ENCODE measurements at places on chromosomes 13 and 19.

DNA sequence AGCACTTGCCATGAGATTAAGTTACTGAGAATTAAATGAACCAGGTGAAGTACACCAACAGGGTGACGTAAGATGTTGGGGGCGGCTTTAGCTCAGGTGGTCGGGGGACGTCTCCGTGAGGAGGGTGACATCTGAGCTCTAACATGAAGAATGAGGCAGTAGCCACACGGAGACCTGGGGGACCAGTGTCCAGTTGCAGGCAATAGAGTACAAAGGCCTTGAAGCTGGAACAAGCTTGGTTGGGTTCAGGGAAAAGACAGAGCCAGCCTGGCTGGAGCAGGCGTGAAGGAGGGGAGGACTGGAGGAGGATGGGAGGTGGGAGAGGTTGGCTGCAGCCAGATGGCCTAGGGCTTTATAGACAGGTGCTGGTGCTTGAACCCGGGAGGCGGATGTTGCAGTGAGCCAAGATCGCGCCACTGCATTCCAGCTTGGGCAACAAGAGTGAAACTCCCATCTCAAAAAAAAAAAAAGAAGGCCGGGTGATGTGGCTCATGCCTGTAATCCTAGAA, 1.6 kb downstream of the SPINT2 start:
- no peak for DNase-seq

- DNase-seq, result no peak
Observed at GRCh38 chr13:67328895-67329294, 98.8 kb upstream of the PCDH9 start.

DNA sequence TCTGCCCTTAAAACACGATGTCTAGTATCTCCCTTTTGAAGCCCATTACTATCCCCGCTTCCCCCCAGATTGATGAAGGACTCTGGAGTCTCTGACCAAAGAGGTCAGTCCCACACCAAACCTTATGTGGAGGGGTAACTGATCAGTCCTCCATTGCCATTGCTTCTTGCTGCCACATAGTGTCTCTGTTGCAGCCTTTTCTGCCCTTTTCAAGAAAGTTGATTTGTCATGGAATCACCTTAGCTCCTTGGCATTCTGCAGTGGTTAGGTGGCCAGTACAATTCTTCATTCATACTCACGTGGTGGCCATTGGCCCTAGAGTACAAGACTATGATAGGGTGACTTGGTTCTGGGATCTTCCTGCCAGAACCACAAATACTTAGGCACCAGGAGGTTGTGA, 8.4 kb upstream of the HTR2A start:
- DNase-seq, result no peak

DNA sequence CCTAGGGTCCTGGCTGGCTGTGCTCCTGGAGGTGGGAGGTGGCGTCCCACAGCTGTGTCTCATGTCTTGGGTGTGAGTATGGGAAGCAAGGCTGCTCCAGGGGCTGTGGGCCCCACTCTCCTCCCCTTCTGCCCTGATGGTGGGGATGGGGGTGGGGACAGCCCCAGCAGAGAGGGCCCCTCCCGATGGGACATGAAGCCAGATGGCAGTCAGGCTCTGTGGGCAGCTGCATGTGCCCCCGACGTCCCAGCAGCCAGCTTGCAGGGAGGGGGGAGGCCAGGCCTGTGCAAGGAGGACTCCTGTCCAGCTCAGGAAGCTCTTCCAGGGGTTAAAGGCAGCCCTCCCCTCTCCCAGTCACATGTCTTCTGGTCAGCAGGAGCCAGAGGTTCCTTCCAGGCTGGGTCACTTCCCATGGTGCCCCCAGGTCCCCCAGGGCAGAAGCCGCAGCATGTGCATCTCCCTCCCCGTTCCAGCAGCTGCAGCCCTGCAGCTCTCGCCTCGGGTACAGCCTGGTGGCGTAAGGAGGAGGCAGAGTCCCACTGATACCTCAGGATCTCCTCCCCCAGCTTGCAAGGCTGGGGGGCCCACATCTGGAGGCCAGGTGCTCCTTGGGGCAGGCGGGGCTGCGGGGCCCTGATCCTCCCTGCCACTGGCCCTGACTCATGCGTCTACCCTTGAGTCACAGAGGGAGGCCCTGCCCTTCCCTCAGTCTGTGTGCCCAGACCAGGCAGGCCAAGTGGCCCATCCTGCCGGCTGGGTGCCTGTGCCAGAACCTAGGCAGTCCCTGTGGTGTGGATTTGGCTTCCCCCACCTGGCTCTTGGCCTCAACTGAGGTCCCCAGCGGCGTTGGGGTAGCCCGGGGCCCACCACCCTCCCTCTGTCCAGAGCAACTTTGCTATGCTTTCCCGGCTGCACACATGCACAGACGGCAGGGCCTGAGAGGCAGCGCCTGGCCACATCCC, 13.0 kb downstream of the YIPF2 start:
- no peak for DNase-seq

DNA sequence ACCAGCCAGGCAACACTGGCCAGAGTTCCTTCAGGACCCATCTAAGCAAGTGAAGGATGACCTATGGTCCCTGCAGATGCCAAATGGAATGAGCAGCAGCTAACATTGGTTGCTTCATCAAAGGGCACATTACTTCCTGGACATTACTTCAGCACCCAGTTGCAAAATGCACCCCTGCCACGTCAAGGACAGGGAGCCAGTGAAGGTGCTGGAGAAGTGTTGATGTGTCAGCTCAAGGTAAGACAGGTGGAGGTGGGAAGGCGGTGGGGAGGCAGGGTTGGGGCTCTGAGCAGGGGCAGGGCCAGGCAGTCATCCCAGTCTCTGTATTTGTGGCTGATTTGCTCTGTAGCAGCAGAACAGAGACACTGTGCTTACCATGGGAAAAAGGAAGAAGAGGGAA, 14.6 kb downstream of the CSNK1A1L start:
- DNase-seq, result no peak

DNA sequence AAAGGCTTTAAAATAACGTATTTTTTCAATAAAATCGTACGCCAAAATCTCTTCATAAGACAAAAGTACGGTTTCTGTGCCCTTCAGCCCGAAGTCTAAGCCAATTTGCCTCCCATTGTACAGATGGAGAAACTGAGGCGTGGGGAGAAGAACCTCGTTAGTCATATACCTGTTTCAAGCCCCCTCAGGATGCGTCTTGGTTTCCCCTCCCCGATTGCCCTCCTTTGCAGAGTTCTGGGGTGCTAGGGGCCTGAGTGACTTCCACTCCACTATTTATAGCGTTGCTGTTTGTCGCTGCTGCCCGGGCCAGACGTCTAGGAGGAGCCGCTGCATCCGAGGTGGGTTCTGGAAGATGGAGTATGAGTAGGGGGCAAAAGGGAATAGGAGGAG, 2.3 kb upstream of the LTBP4 start:
- no peak for DNase-seq

GRCh38 chr19:55481148-55481793, 3.7 kb upstream of the NAT14 start:
- DNase-seq, result no peak

- no peak for DNase-seq
Observed at GRCh38 chr19:29006057-29006735, 206.8 kb downstream of the UQCRFS1 start.

DNA sequence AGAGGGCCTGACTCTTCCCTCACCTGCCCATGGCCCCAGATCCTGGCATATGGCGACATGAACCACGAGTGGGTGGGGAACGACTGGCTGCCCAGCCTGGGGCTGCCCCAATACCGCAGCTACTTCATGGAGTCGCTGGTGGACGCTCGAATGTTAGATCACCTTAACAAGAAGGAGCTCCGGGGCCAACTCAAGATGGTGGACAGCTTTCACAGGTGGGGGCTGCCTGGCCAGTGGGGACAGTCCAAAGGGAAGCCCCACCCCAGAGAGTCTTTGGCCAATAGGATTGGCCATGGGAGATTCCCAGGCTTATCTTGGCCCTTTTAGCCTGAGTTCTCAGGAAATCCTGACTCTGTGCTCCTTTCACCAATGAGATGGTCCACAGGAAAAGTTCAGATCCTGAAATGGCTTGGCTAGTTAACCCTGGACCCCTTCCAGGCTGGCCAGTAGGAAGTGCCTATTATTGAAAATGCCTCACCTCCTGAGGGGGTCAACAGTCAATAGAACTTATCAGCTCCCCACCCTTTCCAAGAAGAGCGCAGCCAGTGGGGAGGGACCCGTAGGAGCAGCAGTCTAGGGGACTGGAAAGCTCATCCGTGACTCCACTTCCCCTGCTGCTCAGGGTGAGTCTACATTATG, 7.0 kb downstream of the HRC start:
- no peak for DNase-seq

- DNase-seq, result no peak
Observed at GRCh38 chr19:41563854-41564514, 12.0 kb upstream of the CEACAM21 start.

- DNase-seq, result no peak
Observed at GRCh38 chr13:28410096-28410495, 84.8 kb downstream of the FLT1 start.

GRCh38 chr13:99385940-99386339, 78.7 kb upstream of the GPR183 start:
- DNase-seq, result no peak

- no peak for DNase-seq
Observed at GRCh38 chr13:81382246-81382645, 1041.3 kb upstream of the SPRY2 start.

DNA sequence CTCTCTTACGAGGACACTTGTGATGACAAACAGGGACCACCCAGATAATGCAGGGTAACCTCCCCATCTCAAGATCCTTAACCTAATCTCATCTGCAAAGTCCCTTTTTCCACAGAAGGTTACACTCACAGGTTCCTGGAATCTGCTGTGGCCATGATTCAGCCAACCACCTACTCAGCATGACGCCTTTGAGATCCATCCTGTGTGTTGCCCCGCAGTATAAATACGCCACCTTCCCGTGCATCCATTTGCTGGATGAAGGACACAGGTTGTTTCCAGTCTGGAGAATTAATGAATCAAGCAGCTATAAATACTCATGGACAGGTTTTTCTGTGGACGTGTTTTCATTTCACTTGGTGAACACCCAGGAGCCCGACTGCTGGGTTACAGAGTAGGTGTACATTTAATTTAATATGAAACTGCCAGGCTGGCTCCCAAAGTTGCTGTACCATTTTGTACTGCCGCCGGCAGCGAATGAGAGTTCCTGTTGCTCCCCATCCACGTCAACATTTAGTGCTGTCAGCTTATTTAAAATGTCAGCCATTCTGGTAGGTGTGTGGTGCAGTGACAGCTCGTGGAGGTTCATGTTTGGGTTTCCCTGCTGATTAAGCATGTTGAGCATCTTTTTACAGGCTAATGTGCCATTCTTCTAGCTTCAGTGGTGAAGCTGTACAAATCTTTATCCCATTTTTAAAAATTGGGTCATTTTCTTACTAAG, 40.2 kb downstream of the ELL start:
- no peak for DNase-seq

DNA sequence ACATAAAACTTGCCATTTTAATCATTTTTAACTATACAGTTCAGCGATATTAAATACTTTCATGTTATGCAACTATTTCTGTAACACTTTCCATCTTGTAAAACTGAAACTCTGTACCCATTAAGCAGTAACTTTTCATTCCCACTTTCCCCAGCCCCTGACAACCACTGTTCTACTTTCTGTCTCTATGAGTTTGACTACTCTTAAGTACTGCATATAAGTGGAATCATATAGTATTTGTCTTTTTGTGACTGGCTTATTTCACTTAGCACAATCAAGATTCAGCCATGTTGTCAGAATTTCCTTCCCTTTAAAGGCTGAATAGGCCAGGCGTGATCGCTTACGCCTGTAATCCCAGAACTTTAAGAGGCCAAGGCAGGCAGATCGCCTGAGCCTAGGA, 56.2 kb downstream of the ARHGAP35 start:
- DNase-seq, result no peak

DNA sequence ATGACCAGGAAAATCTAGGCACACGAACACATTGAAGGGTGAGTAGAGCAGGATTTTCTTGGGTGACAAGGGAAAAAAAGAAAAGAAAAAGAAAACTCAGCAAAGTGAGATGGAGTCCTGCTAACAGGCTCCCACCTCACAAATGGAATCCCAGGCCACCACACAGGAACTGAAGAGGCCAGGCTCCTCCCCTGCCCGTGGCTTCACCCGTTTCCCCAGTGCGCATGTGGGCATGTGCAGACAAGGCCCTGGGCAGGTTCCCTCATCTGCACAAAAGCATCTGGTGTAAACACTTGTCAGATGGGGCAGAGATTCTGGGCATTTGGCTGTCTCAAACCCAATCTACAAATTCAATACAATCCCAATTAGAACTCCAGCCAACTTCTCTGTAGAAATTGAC, 24.5 kb downstream of the CFAP97D2 start:
- no peak for DNase-seq

- DNase-seq, result no peak
Observed at GRCh38 chr13:23845105-23845725, 44.0 kb downstream of the MIPEP start.

DNA sequence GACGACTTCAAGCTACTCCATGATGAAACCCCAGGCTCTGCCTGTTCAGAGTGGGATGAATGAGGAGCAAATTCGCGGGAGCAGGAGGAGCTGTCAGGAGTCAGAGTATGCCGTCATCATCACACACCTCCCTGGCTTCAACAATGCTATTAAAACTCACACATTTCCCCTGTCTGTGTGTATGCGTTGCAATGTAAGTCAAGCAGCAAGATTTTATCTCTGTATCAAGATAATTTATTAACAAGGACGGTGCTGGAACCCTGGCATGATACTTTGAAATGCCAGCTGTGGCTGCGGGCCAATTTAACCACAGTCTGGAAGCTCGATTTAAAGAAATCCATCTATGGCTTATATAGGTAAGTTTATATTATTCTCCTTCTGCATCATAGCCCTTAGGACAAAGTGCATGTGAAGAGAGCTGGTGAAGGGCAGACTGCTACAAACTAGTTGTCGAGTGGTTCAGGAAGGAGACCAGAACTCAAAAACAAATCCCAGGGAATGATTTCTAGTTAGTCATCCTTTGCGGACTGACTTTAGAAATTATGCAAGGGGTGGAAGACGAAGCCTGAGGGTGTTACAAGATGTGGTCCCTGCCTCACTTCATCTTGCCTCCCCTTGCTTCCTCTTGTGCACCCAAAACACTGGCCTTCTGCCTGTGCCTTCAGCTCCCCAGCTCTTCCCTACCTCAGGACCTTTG, 486.5 kb downstream of the COG6 start:
- DNase-seq, result no peak

DNA sequence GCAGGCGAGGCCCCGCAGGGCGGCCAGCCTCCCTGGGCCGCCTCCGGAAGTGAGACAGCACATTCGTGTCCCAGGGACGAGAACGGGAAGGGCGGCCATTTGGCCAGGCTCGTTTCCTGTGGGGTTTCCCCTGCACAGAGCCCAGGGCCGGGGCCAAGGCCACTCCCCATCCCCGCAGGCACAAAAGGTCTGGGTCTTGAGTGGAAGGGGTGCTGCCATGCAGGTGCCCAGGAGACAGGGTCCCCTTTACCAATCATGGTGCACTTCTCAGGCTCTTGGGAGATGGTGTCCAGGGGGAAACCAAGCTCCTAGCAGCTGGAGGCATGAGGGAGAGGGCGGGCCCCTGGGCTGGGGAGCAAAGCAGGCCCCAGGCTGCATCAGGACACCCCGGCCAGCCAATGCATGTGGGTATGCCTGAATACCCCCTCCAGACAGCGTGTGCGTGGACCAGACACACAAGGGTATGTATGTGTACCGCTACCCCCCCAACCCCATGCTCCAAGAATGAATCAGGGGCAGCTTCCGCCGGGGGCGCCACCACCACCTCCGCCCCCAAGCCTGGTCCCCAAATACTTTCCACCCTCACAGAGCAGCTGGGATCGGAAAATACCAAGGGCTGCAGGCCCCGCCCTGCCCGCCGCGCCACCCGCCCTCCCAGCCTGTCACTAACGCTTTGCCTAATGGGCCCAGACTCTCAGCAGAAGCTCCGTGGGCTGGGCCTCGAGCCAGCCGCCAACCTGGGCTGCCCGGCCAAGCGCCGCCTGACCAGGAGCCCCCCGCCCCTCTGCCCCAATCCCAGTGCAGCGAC, 37.6 kb upstream of the NANOS3 start:
- DNase-seq, result no peak

Measured in progenitor cell of endocrine pancreas (in vitro differentiated cells).